Activated T-helper 2 cell treated with anti-CD3 and anti-CD28 coated beads, Interferon-gamma antibody, Interleukin-2, Interleukin-4, amounts not matched to agents 10 μg/mL and 5 μg/mL and 100 μg/mL, durations not matched to agents 14 hours and 24 hours and 36 hours (primary cell): ENCODE measurements at places on chromosomes 2 and 18. TPM values are rescaled to one million over a fixed set of nuclear protein-coding genes. Genes with fewer than 3 reads are reported as not detected.

CCDC121 gene
- 0.57 and 0.73 TPM in 2 replicates for total RNA-seq

PKDCC gene
- total RNA-seq = 0.11 TPM in 1 of 2 replicates, not detected in the other

MARCO gene
- not detected in 2 replicates for total RNA-seq

VPS4B gene
- 53.8 and 56.1 TPM in 2 replicates for total RNA-seq

MEP1B gene
- 0.21 TPM in 1 of 2 replicates, not detected in the other for total RNA-seq

EGR4 gene
- total RNA-seq = 0.46 and 0.53 TPM in 2 replicates

COLEC12 gene
- not detected in 2 replicates for total RNA-seq
